ENCODE measurements at places on chromosomes 2 and 18.

DNA sequence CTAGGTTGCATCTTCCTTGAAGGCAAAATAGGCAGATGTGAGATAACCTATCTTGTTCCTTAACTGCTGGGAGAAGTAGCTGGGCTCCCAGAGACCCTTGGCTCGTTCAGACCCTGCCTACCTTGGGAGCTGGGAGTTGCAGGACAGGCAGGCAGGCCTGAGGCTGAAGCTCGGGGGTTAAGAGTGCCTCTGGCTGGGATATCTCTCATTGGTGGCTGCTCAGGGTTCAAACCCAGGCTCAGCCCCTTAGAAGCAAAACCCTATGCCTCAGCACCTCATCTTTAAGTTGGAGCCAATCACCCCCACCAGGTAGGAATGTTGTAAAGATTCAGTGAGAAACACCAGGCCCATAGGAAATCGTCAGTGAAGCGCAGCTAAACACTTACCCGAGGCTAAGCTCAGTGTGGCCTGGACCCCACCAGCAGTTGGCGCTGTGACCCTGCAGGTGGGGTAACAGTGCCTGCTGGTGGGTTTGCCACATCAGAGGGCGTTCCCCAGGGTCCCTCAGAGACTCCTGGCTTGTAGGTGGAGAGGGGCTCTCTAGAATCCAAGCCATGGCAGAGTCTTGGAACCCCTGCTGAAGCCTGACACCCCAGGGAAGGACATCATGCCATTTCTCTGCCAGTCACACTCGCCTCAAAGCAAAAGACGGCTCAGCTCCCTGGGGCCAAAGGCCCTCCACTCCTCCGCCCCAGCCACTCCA, 54.6 kb upstream of the GPR17 start:
- DNase-seq, result peak; percentile 64

- no peak for DNase-seq
Observed at GRCh38 chr2:197388866-197389587, 45.8 kb downstream of the SF3B1 start.

DNA sequence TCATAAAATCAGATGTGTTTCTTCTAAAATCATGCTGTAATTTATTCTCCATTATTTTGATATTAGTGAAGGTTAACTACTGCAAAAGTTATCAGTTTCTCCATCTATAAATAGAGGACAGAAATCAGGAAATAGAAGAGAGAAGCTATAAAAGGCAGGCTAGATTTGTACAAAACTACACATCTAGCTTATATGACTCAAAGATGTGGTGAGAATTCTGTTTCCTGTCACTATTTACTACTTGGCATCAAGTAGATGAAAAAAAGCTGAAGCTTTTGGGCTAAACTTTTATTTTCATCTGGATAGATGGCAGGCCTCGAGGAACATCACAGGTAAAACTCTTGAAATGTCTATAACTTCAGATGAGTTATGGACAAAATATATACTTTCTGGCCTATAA, 49.8 kb upstream of the NAB1 start:
- DNase-seq, result no peak

- no peak for DNase-seq
Observed at GRCh38 chr18:48840491-48840877, 110.3 kb downstream of the SMAD7 start.

DNA sequence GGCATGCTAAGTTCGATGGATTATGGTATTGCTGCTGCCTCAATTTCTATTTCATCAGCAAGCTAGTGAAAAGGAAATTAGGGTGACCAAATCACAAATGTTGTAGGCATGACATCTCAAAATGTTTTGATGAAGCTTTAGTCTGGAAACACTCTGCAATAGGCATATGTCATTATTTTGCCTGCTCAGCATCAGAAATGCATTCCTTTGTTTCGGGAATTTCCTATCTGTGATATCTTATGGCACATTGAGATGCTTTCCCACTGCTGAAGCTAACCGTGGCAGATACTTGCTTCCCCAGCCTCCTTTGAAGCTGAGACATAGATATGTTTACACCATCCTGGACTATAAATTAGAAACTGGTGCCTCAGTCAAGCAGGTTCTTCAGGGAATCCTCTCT, 119.7 kb downstream of the CDC42EP3 start:
- no peak for DNase-seq

DNA sequence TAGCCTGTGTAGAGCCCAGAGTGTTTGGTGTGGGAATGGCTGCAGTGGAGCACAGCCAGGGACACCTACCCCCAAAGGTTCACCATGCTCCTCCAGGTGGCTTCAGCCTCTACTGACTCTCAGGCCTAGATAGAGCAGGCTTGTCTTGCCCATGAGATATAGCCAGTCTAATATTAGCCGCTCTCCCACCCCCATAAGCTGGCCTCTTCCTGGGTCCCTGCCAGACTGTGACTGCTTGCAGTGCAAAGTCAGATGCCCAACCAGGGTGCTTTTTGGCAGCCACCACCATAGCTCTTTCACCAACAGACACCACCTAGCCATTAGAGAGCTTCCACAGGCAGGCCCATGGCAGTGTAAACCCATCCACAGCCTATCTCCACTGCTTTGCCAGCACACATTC, 405.3 kb downstream of the MBD2 start:
- DNase-seq, result no peak

GRCh38 chr2:9524291-9524690, 31.3 kb downstream of the ADAM17 start:
- no peak for DNase-seq

- DNase-seq, result no peak
Observed at GRCh38 chr2:81984969-81985637, 1680.6 kb upstream of the LRRTM1 start.

DNA sequence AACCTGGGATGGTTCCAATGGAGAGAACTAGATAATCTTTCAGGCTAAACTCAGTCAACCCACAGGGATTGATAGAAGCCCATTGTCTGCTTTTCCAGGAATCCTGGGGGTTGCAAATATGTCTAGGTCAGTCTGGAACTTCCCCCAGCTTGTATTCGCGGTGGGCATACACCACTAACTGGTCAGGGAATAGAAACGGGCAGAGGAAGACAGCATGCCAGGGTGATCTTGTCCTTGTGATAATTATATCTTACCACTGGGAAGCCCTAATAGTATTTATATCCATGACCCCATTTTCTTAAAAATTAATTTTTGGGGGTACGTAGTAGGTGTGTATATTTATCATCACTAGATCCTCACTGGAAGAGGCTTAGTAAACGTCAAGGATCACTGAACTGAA, 101.9 kb downstream of the SETBP1 start:
- DNase-seq, result no peak

- DNase-seq, result no peak
Observed at GRCh38 chr2:169106563-169107545, 37.5 kb downstream of the DHRS9 start.

DNA sequence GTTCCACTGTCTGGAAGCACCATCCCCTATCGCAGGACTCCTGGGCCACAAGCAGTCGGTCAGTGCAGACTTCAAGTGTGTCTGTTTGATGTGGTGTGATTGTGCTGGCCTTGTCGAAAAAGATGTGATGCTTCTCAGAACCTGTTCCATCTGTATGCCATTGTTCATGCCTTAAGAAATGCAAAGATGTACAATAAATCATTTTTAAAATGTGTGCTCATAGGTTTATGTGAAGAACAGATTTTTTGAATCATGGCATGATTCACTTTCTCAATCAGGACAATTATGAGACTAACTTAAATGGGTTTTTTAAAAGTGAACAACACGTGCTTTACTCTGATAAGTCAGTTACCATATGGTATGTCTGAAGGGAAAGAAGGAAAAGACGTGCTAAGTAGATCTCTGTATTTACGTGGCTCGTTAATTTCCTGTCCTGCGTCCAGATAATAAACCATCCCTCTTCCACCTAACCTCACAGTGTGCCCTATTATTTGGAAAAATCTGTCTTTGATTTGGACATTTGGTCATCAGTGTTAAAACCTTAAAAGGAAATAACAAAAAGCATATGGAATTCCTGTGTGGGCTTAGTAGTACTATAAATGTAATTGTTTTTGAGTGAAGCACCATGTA, 54.9 kb downstream of the PRKRA start:
- no peak for DNase-seq

- no peak for DNase-seq
Observed at GRCh38 chr2:25757906-25758305, 84.5 kb upstream of the DTNB start.

DNA sequence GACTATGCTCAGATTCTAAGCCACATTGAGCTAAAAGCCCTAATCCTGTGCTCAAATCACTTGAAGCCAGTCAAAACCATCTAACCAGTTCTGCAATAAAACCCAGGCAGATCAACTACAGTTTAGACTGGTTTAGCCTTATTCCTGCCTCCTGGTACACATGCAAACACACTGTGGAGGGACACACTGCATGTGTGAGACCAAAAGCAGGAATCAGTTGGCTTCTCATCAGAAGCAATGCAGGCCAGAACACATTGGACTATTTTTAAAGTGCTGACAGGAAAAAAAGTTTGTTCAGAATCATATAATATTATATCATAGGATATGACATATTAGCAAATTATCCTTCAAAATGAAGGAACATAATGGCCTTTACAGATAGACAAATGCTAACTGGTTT, 52.5 kb upstream of the NT5C1B start:
- DNase-seq, result no peak

DNA sequence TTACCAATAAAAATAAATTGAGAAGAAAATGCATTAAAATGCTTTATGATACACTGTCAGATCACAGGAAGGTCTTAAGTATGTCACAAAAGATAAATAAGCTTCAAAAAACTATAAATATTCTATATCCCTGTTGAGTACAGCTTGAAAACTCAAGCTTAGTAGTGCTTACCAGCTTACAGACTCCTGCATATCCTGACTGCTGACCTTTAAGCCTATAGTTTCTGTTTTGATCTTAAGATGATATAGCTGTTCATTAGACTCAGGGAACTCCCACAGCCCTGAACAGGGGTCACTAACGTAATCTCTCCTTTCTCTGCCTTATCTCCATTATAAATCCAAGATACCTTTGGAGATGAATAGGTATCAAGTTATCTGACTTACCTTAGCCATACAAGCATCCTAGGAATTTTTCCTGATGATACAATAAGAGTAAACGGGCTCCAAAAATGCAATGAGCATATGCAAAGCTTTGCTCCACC, 93.7 kb upstream of the RBBP8 start:
- DNase-seq, result no peak

Measured in CD4-positive, alpha-beta T cell treated with Interleukin-10 for 1 hour (primary cell).